CD4-positive, alpha-beta T cell treated with Interleukin-12 subunit alpha and Interleukin-12 subunit beta, for 1 hour (primary cell): ENCODE measurements at places on chromosomes 4 and X.

DNA sequence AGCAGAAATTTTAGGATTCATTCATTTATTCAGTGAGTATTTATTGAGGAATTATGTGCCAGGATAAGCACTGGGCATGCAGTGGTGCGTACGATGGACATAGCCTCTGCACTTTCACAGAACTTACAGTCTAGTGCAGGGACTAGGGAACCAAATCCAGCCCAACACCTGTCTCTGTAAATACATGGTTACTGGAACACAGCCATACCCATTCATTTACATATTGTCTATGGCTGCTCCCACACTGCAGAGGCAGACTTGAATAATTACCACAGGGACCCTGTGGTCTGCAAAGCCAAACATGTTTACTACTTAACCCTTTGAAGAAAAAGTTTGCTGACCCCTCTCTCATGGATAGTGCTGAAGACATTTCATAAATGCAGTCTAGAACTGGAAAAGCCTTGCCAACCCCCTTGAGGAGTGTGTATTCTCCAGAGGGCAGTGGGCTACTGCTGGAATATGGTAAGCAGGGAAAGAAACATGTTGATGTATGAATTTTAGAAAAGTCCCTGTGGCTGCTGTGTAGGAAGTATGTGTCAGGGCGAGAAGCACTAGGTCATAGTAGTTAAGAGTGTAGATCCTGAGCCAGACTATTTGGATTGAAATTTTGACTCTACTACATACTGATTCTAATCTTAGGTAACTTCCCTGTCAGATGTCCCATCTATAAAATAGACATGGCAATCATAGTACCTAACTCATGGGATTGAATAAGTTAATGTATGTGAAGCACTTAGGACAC is 75.5 kb downstream of the GALNT7 start:
- no peak for DNase-seq

DNA sequence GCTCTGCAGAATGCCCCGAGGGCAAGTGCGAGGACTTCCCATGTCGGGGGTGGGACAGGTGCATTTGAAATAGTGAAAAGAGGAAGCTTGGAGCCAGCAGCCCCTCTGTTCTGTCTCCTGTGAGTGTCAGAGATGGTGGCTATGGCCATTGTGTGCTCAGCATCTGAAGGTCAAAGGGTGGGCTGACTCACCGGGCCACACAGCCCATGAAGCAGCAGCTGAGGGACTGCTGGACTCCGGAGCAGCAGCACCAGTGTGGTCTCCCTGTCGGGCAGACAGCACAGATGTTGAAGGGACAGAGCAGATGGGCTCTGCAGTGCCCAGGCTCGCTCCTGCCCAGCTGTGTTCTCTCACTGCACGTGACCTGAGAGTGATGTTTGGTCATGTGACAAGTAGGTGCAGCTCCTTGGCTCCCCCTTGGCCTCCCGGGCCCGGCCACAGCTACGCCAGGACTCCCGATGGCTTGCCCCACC is 53.5 kb downstream of the TBC1D14 start:
- no peak for DNase-seq

- no peak for DNase-seq
Observed at GRCh38 chrX:100376576-100376975, 33.5 kb downstream of the PCDH19 start.

GRCh38 chr4:24211856-24212255 is 322.0 kb upstream of the PPARGC1A start:
- no peak for DNase-seq

- DNase-seq, result no peak
Observed at GRCh38 chr4:80529026-80529425, 193.5 kb downstream of the CFAP299 start.

DNA sequence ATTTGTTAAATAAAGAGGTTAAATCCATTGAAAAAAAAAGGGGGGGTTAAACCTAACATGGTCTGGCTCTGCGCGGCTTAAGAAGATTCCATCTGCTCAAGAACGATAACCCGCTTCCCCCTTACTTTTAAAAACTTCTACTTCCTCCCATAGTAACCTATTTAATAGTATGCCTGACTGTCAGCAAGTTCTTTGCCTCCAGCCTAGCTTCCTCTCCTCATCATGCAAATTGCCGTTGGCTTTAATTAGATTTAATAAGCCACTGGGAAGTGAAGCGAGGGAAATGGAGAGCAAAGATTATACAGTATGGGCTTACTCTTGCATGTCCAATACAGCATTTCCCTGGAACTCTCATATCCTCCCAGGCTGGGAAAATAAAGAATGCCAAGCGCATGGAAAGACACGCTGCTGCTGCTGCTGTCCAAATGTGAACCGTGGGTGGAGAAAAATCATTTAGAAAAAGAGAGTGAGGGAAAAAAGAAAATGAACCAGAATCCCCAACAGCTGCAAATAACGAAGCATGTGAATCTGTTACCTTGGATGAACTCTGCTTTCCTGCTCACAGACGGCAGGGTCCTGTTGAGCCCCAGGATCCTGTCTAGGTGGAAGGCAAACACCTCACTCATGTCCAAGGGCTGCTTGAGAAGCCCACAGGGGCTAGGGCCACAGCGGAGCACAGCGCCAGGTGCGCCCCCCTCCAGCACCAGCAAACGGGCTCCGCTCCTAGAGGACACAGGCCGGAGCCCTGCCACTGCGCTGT is 2.7 kb downstream of the GASK1B start:
- DNase-seq, result no peak

DNA sequence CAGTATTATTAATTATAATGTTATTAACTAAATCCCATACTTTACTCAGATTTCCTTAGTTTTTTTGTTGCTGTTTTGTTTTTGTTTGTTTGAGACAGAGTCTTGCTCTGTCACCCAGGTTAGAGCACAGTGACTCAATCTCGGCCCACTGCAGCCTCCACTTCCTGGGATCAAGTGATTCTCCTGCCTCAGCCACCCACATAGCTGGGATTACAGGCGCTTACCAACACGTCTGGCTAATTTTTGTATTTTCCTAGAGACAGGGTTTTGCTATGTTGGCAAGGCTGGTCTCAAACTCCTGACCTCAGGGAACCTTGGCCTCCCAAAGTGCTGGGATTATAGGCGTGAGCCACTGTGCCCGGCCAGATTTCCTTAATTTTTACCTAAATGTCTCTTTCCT is 72.2 kb downstream of the ANAPC4 start:
- DNase-seq, result no peak

- DNase-seq, result no peak
Observed at GRCh38 chr4:82553020-82553419, 8.8 kb downstream of the TMEM150C start.

DNA sequence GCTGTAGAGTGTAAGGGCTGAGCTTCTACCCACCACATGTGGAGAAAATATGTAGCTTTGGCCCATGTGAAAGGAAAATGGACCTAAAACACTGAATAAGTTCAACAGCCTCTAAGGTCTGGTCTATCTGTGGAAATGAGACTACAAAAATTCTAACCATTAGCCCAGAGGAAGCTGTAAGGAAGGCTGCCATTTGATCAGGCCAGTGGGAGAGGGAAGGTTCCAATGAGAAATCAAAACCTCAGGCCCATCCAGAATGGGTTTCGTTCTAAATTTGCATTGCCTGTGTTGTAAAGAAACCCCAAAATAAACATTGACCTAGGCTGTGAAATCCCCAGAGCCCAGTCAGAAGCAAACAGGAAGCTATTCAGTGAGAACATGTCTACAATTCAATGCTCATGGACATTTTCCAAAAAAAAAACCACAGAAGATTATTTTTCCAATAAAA is 320.4 kb upstream of the SLC7A11 start:
- DNase-seq, result no peak

GRCh38 chr4:162101337-162101736 is 62.5 kb downstream of the FSTL5 start:
- no peak for DNase-seq

- DNase-seq, result no peak
Observed at GRCh38 chr4:137471895-137472294, 60.4 kb downstream of the PCDH18 start.

- no peak for DNase-seq
Observed at GRCh38 chr4:11719879-11720278, 291.2 kb upstream of the HS3ST1 start.

- DNase-seq, result no peak
Observed at GRCh38 chr4:122588453-122589238, 32.2 kb downstream of the IL21 start.

- no peak for DNase-seq
Observed at GRCh38 chrX:103780336-103781061, 3.9 kb downstream of the PLP1 start.

DNA sequence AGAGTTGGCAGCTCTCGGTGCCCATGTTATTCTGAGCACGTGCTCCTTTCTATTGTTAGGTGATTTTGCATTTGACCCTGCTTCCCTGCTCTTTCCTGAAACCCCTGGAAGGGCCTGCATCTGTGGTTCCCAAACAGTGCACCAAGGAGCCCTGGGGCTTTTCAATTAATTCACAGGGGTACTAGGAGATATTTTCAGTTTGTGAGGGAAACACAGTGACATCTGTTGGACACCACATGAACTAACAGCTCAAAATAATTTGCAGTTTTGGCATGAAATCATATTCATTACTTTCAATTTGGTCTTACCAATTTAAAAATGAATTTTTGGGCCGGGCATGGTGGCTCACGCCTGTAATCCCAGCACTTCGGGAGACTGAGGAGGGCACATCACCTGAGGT is 156.6 kb downstream of the GATB start:
- no peak for DNase-seq

- DNase-seq, result no peak
Observed at GRCh38 chr4:111362941-111363361, 740.1 kb upstream of the PITX2 start.

DNA sequence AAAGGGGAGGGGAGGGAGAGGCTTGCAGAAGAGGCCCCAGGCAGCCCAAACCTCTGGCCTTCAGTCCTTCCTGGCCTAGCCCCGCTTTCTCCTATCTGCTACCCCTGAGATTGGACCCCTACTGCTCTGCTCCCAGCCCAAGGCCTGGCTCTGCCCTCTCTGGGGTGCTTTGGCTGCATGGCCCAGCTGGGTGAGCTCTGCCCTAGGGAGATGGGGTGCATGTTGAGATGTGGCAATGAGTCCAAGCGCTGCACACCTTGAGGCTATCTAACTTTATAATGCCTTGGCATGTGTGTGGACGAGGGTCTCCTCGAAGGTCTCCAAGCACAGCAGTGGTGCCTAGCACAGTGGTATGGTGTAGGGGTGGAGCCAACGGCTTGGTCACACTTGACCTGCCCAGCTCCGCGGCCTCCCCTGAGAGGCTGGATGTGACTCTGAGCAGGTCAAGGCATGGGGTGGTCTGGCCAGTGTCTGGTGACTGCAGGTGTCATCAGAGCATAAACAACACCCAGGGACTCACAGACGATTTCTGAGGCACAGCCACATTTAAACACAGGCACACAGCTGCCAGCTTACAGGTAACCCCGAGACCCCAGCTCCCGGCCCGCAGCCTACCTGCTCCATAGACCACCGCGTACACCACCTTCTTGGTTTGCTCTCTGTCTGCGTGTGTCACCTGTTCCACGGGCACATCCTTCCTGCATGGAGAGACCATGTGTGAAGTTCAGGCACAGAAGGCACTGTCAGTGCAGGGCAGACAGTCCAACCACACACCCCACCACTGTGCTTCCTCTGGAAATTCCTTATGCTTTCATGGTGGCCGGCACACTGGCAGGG is 36.3 kb downstream of the NAT8L start:
- DNase-seq, result no peak

DNA sequence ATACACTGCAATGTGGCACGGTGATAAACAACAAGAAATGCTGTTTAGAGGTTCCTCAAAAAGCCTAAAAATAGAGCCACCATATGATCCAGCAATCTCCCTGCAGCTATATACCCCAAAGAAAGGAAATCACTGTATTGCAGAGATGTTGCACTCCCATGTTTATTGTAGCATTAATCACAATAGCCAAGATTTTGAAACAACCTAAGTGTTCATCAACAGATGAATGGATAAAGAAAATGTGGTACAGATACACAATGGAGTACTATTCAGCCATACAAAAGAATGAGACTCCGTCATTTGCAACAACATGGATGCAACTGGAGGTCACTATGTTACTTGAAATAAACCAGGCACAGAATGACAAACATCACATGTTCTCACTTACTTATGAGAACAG is 365.8 kb upstream of the DIPK2B start:
- DNase-seq, result no peak

DNA sequence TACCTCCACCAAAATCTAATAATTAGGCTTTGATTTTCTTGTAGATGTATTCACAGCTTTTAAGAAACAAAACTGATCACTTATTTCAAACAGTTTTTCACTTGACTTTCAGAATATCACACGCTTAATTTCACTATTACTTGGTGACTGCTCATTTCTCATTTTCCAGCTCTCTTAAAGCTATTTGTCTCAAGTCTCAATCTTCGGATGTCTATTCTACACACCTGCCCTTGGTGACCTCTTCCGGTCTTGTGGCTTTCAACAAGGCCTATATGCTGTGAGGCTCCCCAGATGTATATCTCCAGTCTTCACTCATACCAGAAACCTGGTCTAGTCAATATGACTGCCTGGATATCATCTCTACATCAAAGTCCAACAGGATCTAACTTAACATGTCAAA is 34.9 kb upstream of the ANXA10 start:
- no peak for DNase-seq

DNA sequence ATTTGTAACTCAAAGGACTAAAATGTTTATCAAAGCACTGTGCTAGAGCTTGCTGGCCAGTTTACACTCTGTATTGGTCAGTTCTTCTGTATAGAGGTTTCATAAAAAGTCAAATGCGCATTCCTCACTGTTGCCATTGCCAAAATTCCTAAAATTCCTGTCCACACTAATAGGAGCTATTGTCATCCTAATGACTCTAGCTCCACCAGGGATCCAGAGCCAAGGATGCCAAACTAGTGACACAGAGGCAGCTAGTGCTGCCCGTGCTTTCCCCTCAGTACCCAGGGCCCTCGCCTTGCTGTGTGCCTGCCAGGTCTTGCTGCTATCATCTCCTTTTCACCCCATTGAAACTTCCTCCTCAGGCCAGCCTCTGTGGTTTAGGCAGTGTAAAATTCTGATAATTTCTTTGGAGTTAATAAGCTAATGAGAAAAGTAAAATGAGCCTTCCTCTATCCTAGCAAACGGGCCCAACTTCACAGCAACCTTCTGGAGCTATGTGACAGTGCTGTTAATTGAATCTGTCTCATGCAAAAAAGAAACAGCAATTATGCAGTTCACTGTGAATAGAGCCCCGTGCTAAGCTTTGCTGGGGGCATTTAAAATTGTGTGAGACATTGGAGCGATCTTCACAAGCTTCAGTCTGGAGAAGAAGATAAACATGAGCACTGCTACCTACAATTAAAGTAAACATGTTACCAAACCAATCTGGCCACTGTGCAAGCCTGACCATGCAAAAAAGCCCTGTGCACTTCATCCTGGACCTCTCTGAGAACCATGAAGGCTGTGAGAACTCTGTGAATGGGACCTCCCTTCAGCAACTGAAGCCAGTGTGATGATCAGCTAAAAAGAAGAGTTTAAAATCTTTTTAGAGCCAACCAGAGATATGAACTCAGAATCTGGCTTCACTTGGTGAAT is 43.1 kb upstream of the FGF2 start:
- DNase-seq, result no peak

DNA sequence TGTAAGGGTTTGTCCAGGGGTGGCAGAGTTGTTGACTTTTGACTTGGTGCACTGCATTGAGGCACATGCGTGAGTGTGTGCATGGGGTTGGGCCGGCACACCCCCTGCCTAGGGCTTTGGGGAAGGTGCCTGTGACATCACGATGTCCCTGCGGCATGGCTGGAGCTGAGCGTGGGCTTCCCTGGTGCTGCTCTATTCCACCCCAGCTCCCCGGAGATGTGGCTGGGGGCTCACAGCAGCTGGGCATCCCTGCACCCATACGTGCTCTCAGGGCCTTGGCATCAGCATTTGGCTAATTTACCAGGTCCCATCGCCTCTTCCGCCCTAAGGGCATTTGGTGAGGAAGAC is 5.7 kb downstream of the PSAPL1 start:
- no peak for DNase-seq
